ENCODE measurements at places on chromosomes 16 and 17.

- no peak for DNase-seq
These were observed 8.6 kb downstream of the NEUROD2 start for GRCh38 chr17:39599004-39599664.

GRCh38 chr17:19706791-19707727, 9.3 kb downstream of the SLC47A2 start:
- DNase-seq: no peak

DNA sequence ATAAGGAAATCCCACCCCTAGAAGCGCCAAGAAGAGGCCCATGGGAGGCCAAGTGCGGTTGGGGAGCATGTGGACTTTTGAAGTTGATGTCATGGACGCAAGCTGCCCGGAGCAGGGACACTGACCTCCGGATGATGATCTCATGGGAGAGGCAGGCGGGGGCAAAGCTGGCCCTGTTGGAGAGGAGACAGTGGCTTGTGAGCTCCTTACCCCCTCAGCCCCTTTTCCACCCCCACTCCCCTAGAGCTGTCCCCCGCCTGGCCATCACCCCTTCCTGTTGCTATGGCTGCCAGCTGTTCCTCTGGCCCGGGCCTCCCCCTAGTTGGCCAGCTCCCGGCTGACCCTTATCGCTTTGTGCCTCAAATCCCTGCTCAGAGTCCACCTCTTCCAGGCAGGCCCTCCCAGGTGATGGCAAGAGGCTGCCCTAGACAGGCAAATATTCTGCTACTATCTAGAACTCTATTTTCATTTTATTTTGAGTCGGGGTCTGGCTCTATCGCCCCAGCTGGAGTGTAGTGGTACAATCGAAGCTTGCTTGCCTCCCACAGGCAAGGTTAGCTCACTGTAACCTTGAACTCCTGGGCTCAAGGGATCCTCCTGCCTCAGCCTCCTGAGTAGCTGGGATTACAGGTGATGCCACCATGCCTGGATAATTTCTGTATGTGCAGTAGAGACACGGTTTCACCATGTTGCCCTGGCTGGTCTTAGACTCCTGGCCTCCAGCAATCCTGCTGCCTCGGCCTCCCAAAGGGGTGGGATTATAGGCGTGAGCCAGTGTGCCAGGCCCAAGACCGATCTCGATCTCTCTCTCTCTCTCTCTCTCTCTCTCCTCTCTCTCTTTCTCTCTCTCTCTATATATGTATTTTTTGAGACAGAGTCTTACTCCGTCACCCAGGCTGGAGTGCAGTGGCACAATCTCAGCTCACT, 6.6 kb downstream of the NOTUM start:
- no peak for DNase-seq

DNA sequence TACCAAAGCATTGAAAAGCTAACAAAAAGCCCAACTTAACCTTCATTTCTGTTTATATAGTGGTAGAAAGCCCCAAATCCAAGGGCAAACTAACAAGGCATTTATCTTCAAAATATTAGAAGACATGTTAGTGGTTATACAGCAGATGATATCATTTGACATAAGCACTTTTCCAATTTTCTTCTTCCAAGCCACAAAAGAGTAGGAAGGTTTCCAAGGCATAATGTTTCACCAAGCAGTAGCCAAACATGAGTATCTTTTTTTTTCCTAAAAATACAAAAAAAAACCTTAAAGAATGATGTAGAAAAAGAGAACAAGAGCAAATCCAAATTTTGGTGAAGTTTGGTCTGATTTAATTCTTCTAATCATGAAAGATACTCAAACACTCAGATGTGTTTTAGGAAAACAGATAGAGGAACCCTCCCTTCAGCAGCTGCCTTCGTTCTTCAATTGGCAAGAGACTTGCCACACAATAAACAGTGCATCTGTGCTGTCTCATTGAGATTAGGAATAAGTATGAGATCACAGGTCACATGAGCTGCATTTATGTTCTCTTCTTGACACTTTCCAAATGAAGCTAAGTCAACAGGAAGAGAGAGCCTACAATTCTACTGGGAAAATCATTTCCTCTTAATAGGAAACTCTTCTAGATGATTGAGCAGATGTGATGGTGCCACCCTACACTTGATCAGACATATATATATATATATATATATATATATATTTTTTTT, 106.7 kb downstream of the TTC19 start:
- DNase-seq: no peak

Measured in activated CD4-positive, alpha-beta T cell treated with anti-CD3 and anti-CD28 coated beads, Interleukin-2, amount 50 U/mL, for 24 hours (primary cell).